Activated T-helper 1 cell treated with anti-CD3 and anti-CD28 coated beads, Interleukin-2, amount 50 U/mL, for 16 hours (primary cell): ENCODE measurements at places on chromosomes 3 and 15.

- DNase-seq: peak; percentile 7
These were observed 97.5 kb downstream of the BDH1 start for GRCh38 chr3:197458179-197458707.

DNA sequence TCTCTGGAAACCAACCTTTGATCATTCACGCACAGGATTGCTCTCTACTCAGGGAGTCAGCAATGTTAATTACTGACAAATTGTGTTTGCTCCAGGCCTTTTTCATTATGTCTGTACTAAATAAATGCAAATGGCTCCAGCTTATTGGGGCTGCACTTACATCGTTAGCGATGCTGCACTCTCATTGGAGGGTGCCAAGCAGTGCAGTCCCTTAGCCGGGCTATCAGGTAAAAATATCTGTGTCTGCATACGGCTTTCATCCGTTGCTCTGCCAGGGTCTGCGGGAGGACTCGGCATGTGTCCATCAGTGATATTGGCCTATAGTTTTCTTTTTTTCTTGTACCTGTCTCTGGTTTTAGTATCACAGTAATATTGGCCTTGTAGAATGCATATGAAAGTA lies 471.5 kb upstream of the CADM2 start:
- DNase-seq: no peak

GRCh38 chr3:71916747-71917369 lies 131.9 kb upstream of the PROK2 start:
- no peak for DNase-seq

DNA sequence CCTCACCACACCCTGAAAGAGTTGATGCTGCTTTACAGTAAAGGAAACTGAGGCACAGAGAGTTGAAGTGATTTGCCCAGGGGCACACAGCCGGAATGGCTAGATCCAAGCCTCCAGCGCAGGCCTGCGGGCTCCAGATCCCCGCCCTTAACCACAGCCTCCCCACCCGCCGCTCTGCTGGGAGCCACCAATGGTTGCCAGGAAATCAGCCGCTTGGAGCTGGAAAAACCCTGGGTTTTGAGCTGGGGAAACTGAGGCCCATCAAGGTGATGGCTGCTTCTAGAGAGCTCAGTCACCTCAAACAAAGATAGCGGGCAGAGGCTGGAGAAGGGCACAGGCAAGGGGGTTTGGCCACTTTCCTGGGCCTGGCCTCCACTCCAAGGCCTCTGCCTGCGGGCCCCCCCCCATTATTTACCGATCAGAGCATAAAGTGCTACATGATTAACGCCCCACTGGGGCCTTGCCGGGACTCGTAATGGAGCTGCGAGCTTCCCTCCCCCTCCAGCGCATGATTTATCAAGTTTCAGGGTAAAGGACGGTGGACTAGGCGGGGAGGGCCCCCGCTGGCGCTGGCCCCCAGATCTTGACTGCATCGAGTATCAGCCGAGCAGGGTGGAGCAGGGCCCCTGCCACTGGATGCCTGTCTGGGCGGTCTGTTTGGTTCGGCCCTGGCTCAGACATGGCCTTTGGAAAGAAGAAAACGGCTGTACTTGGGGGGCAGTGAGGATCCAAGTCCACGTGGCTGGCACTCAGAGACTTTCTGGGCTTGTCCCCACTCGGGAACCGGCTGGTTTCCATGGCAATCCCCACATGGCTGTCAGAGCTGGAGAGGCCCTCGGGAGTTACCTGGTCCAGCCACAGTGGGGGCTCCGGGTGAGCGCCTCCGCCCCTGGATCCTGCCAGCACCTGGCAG lies 9.1 kb downstream of the PLXND1 start:
- no peak for DNase-seq

GRCh38 chr15:44735482-44736180 lies 697 bp upstream of the TRIM69 start:
- no peak for DNase-seq

GRCh38 chr15:81491414-81492096 lies 117.5 kb upstream of the TMC3 start:
- no peak for DNase-seq
